CD4-positive, alpha-beta T cell treated with Interleukin-12 subunit alpha and Interleukin-12 subunit beta, for 1 hour (primary cell): ENCODE measurements at places on chromosomes 1 and 21.
A peak's percentile ranks its signal among the peaks of the same experiment; 100 is the strongest.

DNA sequence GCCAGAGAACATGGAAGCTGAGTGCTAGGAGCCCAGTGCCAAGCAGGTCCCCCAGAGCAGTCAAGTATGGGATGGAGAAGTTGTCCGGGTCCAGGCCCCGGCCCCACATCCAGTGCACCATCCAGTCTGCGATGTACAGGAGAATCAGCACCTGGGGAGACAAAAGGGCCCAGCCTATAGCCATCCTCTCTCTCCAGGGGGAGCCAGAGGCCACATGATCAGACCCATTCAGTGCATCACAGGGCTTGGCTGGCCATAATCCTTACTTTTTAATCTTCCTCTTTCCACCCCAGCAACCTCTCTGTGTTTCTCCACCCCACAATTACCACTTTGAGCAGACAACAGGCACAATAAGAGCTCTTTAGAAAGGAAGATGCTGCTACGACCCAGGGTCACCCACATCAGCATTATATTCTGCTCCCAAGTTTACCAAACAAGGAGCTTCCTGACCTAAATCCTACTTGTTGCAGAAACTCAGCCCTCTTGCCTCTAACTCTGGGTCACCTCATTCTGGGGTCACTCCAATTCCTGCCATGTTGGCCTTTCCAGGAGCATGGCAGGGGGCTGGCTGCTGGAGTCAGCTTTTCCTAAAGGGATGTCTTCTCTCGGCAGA lies 16.4 kb upstream of the RAB29 start:
- DNase-seq, result peak; percentile 70

DNA sequence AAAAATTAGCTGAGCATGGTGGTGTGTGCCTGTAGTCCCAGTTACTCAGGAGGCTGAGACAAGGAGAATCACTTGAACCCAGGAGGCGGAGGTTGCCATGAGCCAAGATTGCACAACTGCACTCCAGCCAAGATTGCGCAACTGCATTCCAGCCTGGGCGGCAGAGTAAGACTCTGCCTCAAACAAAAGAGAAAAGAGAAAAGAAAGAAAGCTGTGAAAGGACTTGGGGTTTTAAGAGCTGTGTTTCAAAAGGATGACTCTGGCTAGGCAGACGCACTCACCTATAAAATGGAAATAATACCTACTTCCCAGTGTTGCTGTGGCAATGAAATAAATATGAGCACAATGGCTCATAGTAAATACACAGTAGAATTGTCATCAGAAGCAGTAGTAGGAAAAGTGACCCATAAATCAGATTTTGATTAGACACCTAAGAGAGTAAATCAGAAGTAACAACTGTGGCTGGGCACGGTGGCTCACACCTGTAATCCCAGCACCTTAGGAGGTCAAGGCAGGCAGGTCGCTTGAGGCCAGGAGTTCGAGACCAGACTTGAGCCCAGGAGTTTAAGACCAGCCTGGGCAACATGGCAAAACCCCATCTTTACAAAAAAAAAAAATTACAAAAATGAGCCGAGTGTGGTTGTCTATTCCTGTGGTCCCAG lies 45.9 kb upstream of the PUM1 start:
- DNase-seq, result no peak

DNA sequence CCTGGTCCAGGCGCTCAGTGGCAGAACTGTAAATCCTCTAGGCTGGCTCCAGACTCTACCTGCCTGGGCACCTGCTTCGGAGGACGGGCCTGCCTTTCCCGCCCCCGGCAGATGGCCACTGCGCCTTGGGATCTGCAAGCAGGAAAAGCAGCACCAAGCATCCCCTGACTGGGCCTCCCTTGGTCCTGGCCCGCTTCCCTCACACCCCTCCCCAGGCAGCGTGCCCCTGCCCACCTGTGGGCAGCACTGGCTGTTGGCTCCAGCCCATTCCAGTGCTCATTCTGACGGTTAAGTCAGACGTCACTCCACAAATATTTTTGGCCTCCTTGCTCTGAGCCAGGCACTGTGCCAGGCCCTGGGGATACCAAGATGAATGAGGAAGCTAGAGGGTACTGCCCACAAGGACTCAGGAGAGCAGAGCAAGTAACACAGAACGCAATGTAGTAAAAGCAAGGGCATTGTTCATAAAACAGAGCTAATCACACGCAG lies 22.0 kb upstream of the BLACAT1 start:
- no peak for DNase-seq

DNA sequence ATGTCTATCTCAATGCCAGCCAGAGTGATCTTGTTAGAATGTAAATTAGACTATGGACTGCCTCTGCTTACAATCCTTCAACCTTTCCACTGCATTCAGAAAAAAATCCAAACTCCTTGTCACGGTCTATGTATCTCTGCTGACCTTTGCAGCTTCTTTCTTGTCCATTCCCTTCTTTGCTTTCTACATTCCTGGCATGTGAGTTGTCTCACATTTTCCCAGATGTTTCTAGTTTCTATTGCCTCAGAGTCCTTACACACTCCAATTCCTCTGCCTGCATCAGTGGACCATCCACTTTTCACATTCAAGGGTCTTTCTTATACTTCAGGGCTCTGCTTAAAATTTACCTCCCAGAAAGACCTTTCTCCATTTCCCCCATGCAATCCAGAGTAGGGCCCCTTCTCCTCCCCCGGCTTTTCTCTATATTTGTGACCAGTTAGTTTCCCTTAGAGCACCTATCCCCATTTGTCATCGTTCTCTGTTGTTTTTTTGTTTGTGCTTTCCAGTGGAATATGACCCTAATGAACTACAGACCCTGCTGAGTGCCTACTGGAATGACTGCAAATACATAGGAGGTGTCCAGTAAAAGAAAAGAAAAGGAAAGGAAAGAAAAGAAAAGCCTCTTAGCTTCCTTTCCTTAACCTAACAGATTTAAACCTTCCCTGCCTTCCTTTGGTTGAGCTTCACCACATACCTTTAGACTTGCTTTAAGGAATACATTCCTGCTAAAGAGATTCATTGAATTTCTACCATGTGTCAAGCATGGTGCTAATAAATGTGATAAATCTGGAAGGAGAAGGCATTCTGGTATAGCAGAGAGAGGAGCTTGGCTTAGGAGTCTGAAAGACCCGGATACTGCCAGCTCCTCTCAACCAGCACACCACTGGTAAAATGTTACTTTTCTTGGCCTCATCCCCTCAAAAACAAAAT lies 102.0 kb downstream of the DIRAS3 start:
- DNase-seq, result no peak

GRCh38 chr1:66370462-66370971 lies 163.4 kb upstream of the SGIP1 start:
- no peak for DNase-seq

GRCh38 chr1:100895540-100896480 lies at the start of gene SLC30A7:
Gene SLC30A7 (plus strand): TSS chr1:100896090. CDS start chr1:100896263, 173 bp downstream.
- peak; percentile 97 for DNase-seq

DNA sequence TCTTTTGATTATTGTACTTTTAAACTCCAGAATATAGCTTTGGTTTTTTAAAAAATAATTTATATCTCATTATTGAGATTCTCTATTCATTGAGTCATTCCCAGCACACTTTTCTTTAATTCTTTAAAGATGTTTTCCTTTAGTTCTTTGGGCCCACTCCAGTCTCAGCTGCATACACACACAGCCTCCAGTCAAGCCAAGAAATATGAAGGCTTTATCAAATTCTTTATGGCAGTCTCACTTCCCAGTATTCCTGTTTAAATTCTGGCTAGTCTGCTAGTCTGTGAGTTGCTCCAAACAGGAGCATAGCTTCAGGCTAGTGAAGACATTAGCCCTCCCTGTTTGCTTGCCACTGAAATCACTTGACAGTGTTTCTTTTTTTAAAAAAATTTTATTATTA lies 61.2 kb downstream of the CRP start:
- no peak for DNase-seq

DNA sequence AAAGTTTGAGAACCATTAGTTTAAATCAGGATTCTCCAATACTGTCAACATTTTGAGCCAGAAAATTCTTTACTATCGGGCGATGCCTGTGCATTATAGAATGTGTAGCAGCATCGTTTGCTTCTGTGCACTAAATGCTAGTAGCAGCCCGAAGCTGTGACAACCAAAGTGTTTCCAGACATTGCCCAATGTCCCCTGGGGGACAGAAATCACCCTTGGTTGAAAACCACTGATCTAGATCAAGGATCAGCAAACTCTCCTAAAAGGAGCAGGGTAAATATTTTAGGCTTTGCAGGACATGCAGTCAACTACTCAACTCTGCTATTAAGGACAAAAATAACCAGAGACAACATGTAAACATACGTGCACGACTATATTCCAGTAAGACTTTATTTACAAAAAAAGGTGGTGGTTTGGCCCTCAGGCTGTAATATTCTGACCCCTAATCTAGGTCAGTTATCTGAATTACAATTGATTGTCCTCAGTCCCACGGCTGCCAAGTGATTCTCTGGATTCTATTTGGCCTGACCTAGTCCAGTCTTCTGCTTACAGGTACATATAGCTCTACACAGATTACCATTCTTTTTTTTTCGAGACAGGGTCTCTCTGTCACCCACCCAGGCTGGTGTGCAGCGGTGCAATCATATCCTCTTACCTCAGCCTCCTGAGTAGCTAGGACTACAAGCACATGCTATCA lies 10.6 kb downstream of the FAF1 start:
- DNase-seq, result no peak

GRCh38 chr1:66217021-66217420 lies 316.9 kb upstream of the SGIP1 start:
- DNase-seq, result no peak

DNA sequence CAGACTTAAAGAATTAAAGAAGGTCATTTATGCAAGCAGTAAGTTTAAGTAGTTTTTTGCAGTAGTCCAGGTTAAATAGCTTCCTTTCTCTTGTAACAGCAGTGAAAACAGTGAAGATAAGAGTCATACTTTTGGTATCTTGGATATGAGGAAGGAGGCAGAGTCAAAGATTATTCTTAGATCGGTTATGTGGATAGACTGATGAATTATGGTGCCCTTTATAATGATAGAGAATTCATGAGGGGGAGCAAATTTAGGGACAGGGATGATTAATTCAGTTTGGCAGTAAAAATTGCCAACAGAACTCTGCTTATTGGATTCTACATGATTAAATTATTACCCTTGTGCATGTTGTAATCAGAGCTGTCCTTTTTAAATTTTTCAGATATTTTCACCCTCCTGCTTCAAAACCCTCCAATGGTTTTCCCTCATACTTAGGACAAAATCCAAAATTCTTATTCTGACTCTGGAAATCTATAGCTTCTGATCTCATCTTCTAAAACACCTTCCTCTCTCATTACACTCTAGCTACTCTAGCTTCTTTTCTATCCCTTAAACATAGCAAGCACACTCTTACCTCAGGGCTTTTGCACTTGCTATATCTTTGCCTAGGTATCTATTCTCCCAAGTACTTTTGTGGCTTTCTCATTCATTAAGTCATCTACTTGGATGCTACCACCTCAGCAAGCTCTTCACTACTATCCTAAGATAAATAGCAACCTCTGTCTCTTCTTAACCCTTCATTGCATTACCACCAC lies 79.8 kb downstream of the PKN2 start:
- no peak for DNase-seq

GRCh38 chr1:204240233-204240632 lies 26.4 kb upstream of the GOLT1A start:
- DNase-seq, result no peak

GRCh38 chr1:53116307-53116810 lies 26.1 kb downstream of the SLC1A7 start:
- DNase-seq, result no peak

DNA sequence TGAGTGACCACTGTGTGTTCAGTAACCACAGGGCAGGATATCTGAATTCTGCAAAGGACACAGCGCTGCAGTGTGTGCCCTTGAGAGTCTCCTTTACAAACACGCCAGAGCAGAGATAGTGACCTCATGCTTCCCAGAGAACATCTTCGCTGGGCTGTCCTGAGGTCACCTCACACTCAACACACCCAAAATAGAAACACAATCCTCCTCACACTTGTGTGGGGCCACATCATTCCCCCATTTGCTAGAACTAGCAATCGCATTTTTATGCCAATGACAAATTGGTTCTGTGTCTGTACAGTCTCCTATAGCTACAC lies 140.1 kb upstream of the NRIP1 start:
- no peak for DNase-seq

GRCh38 chr1:31640964-31641363 lies 3.7 kb downstream of the PEF1 start:
- DNase-seq, result no peak

- no peak for DNase-seq
These were observed 45.4 kb downstream of the BARHL2 start for GRCh38 chr1:90671741-90672140.

DNA sequence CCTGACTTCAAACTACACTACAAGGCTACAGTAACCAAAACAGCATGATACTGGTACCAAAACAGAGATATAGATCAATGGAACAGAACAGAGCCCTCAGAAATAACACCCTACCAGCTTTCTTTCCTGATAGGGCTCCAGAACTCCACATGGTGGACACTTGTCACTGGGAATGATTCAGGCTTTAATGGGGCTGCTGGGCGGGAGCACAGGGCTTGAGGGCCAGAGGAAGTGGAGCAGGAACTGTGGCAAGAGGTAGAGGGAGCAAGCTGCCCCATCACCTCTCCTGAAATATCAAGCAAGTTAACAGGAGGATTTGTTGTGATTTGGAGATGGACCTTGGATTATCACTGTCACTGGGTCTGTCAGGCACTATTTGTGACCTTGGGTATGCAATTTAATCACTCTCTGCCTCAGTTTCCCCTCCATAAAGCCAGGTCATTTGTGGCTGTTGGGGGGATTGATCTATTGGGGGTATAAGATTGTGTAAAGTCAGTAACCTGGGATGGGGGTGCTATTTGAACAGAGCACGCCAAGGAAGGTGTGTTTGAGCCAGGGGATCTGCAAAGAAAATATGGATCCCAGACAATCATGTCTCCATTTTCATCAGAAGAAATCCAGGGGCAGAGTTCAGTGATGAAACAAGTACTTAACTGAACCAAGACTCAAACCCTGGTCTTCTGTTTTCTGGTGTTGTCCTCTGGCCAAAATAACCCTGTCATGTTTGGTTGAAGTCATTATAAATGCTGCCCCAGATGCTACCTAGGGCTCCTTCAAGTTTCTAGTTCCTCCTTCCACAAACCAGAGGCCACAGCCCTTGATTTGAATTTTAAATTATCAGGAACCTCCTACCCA lies 25.2 kb downstream of the ETS2 start:
- no peak for DNase-seq

DNA sequence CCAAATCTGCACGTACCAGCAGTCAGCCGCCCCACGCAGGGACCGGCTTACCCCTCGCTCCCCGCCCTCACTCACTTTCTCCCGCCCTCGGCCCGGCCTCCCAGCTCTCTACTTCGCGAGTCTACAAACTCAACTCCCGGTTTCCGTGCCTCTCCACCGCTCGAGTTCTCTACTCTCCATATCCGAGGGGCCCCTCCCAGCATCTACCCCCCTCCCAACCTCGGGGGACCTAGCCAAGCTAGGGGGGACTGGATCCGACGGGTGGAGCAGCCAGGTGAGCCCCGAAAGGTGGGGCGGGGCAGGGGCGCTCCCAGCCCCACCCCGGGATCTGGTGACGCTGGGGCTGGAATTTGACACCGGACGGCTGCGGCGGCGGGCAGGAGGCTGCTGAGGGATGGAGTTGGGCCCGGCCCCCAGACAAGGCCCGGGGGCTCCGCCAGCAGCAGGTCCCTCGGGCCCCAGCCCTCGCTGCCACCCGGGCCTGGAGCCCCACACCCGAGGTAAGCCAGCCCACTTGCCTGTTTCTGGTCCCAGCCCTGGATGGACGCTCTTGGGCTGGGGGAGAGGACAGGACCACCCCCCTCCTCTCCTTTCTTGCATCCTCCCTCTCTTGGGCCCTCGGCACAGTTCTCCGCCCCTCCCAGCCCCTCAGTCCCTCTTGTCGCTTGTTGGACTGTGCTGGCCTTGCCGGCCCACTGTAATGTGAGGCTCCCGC lies at the start of gene ARTN:
ARTN (plus strand) TSS at position 416 of the 715 bp plus-strand sequence. CDS start 1,856 bp downstream, outside the sequence.
- DNase-seq, result no peak

- DNase-seq, result peak; percentile 30
These were observed 136.0 kb downstream of the SNX7 start for GRCh38 chr1:98797506-98797905.
